ENCODE measurements at places on chromosomes 3 and 15.

GRCh38 chr3:41394896-41395295, 195.6 kb downstream of the CTNNB1 start:
- no peak for DNase-seq

GRCh38 chr15:51024735-51025453, 69.8 kb downstream of the TNFAIP8L3 start:
- DNase-seq = no peak

- DNase-seq = peak; percentile 31
Observed at GRCh38 chr3:33001889-33002288, 50.4 kb downstream of the CCR4 start.

DNA sequence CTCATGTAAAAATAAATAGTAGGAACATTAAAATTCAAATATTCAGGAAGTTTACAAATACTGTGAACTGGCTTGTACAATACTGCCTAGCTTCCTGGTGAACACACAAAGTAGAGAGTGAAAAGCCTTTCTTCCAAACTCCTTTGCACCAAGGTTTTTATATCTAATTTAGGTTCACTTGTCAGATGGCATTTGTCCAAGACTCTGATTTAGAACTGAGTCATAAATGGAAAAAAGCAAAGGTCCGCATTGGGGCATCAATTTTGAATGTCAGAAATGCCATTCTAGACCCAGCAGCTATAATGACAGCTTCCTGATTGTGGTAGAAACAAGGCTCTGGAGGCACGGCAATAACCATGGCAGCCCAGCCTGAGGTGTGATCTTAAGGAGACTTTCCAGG, 160.7 kb downstream of the PDE8A start:
- DNase-seq = no peak

DNA sequence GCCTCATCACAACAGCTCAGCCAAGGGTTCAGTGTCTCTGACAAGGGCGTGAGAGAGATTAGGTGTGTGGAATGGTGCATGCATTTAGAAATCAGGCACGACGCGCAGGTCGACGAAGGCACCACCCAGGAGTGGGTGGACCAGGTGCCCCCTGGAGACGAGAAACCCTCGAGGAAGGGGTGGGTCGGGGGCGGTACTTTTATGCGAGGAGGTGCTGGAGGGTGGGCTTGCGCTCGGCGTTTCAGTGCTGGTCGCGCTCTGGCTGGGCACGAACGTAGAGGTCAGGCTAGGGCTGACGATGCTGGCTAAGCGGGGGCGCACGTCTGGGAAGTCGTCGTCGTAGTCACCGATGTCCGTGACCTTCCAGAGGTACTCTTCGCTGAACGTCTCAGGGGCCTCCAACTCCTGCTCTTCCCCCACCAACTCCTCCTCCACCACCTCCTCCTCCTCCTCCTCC, 393 bp downstream of the ERICH6 start:
- DNase-seq = peak; percentile 26

GRCh38 chr15:72680931-72681330, 5.1 kb downstream of the HIGD2B start:
- no peak for DNase-seq

DNA sequence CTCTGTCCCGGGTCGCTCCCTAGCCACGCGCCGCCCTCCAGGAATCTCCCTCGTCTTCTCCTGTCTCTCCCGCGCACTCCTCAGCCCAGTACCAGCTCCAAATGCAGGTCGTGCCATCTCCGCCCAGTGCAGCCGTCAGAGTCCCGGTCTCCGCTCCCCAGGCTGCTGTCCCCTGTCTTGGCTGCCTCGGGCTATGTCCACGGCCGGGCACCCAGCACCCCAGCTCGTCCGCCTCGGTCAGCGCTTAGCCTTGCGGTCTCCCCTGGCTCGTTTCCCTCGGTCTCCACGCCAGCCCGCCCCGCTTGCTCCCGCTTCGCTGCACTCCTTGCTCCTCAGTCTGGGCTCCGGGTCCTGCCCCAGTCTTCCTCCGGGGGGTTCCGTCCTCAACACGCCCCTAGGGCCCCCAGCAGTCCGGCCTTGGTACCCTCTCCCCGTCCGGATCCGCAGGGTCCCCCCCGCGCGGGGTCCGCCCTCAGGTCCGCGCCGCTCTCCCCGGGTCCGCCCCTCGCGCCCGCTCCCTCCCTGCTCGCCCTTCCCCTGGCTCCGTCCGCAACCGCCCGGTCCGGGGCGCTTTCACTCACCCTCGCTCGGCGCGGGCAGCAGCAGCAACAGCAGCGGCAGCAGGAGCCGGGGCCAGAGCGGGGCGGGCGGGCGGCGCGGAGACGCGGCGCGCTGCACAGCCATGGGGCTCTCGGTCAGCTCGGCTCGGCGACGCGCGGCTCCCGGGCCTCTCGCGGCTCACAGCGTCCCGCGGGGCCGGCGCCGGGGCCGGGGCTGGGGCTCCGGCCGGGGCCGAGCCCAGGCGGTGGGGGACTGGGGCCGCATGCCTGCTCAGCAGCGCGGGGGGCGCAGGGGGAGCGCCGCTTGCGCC, 462 bp downstream of the IGDCC3 start:
- no peak for DNase-seq

GRCh38 chr3:136336329-136337100, 86.4 kb downstream of the PCCB start:
- DNase-seq = no peak

GRCh38 chr15:73937726-73938125, 11.5 kb downstream of the LOXL1 start:
- DNase-seq = no peak

DNA sequence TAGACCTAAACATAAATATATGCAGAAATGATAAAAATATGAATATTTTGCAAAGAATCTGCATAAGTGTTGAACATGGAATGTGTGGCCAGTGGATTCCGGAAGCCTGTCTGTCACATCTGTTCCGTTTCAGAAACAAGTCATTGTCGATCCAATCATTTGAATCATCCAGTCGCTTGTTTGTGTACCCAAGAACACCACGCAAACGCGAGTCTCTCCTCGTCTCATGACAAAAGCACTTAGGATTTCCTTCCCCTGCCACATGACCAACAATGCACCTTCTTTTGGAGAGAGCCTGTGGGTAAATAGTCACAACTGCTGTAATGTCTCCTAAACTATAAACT, 80.2 kb downstream of the FMN1 start:
- no peak for DNase-seq

- DNase-seq = no peak
Observed at GRCh38 chr15:92663250-92663951, 7.8 kb upstream of the FAM174B start.

DNA sequence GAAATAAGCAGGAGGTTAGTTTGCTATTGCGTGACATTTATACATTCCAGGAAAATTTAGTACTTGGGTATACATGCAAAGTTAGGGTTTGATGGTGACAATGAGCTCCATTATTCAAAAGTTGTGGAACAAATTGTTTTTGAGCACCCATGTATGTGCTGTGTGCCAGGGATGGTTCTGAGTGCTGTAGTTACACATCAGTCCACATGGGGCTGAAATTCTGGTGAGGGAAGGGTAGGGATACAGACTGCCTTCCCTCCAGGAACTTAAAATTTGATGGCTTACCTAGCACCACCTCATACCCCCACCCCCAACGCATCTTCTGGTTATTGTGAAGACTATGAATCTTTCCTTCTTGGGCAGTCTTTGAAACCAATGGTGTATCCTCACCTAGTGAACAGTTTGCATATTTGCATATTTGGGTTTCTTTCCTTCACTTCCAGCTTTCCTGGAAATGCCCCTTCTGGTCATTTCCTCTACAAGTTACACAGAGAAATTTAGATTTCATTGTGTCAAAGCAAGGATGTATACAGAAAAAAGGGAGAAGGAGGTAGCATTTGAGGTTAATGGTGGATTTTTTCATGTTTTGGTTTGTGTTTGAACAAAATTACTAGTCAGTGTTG, 222.0 kb upstream of the IL12A start:
- DNase-seq = no peak

DNA sequence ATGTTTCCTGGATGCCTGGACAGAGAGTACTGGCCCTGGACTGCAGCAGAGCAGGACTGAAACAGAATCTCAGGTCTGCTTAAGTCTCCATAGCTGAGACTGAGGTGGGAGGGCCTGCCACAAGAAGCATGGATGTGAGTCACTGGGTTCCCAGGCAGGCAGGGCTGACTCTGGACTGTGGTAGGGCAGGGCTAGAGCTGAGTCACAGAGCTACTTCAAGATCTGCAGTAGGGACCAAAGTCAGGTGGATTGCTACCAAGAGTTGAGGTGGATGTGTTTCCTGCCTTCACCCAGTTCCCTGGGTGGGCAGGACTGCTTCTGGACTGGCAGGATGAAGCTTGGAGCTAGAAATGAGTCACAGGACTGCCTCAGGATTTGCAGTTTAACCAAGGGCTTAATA, 282.9 kb downstream of the AGBL1 start:
- no peak for DNase-seq

DNA sequence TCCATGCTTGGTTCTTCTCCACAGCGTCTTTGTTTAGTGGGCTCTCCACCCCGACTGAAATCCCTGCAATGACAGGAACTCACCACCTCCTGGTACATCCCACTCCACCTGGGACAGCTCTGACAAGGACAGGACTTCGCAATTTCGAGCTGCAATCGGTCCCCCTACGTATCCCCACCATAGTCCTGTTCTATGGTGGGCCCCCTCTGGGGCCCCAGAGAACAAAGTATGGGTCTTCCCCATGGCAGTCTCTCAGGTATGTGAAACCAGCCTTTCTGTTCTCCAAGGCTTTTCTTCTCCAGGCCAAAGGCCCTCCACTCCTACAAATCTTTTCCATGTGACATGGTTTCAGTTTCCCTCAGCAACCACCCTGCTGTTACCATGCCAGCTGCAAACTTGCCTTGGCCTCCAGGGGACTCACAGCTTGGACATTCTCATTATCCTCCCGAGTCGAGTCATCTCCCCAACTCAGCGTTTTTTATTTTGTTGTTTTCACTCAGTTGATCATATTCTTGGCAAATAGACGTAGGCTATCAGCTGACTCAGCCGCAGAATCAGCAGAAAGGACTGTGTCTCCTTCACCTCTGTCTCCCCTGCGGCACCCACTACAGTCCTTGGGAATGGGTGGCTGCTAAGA, 233.3 kb downstream of the OPA1 start:
- no peak for DNase-seq

DNA sequence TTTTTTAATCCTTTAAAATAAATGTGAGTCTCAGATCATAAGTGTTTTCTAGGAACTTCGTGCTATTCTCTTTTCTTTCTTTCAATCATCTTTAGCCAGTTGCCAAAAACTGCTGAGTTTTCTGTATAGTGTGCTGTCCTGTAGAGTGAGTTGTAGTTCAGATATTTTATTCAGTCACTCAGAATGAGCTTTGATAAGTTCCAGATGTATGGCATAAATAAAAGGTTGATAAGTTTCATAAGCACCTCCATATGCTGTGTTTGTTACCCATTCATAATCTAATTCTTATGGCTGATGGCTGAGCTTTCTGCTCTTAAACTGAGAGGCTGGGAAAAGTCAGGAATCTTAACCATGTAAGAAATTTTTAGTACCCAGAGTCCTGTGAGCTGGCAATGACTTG, 59.3 kb upstream of the COL6A6 start:
- DNase-seq = no peak

DNA sequence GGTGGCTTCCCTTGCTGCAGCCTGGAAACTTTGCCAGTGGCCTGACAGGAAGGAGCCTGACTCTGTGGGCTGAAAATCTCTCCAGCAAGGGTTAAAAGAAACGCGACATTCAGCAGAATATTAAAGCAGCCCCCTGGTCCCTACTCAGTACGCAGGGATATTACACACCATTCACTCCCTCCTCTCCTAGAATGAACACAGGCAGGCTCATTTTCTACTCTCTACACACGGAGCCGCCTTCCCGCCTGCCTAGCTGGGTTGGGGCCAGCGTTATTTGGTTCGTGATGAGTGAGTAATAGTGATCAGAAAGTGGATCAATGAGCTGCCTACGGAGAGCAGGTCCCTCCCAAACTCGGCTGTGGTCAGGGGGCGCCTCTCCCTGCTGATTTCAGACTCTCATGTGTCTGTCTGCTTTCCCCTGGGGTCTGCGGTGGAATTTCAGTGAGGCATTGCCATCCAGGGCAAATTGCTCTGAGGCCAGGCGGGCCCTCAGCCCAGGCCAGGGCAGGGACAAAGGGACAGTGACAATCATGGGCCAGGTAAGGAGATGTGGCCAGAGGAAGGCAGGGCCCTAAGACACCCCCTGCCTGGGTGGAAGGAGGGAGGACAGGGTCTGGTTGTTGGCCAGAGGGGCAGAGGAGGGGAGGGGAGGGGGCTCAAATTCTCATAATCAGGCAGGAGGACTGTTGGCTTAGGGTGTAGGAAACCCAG, 2.8 kb downstream of the EPHB1 start:
- DNase-seq = no peak

GRCh38 chr3:123807820-123808219, 76.3 kb downstream of the MYLK start:
- DNase-seq = no peak

DNA sequence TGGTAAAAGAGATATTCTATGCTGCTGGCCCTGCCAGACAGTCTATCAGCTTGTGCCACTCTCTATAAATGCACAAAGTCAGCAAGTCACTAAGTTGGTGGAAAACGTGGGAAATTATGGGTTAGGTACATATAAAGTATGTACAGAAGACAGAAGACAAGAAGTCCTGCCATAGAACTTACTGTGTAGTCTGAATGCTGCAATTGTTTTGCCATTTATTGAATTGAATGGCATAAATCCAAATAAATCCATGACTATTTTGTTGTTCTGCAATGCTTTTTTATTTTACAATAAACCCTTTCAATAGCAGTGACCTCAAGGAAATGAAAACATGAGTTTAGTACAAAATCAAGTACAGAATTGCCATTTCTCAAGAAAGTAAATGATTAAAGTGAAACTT, 34.1 kb upstream of the TM4SF1 start:
- no peak for DNase-seq

DNA sequence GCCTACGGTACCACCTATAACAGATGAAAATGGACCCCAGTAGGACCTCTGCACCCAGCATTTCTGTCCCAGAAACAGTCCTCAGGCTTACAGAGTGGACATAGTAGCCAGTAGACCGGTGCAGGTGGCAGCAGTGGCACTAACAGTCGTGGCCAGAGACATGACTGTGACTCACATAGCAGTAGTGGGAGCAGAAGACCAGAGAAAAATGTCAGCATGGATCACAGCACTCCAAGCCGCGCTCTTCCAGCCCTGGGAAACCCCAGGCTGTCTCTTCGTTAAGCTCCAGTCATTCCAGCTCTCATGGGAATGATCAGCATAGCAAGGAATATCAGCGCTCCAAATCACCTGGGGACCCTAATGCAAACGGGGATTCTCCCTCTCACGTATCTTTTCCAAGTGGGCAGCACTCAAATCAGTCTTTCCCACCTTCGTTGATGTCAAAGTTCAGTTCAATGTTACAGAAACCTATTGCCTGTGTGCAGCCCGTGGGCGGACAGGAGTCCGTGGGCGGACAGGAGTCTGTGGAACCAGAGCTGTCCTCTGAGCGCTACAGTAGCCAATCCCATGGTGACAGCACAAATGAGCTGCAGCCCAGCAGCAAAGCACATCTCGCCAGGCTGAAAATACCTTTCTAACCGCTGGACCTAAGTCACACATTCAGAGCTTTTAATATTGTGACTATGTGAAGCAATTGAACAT, 10.5 kb downstream of the BFSP2 start:
- no peak for DNase-seq

Data from T-helper 17 cell (primary cell).